ENCODE measurements at places on chromosomes 6 and 20.

DNA sequence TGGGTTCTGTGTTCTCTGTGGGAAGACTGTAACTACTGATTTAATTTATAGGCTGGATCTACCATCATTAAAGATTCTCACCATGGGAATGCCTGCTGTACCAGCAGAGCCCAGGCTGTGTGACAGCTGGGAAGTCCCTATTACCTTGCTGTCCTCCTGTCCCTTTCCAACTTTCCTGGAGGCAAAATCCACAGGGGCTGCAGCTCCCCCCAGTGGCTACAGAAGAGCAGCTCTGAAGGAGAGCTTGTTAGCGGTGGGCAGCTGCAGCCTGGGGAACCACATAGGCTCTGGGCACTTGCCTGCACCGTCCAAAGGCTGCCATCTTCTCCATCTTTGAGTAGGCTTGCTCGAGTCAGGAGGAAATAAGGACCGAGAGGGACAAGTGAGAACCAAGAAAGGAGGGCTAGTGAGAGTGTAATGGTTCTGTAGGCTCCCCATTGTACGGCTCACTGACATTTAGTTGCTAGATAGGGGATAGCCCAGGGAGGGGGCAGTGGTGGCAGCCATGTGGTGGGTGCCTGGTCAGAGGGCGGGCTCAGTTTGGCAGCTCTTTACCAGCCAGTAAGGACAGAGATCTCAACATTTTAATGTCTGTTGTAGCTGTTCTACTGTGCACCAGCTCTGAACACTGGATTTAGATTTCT lies 155.1 kb upstream of the MLIP start:
- peak; percentile 67 for DNase-seq

GRCh38 chr6:4936681-4937041 lies 67.2 kb downstream of the RPP40 start:
- peak; percentile 59 for DNase-seq

- no peak for DNase-seq
Measured at GRCh38 chr6:119187596-119187995, 109.1 kb upstream of the FAM184A start.

DNA sequence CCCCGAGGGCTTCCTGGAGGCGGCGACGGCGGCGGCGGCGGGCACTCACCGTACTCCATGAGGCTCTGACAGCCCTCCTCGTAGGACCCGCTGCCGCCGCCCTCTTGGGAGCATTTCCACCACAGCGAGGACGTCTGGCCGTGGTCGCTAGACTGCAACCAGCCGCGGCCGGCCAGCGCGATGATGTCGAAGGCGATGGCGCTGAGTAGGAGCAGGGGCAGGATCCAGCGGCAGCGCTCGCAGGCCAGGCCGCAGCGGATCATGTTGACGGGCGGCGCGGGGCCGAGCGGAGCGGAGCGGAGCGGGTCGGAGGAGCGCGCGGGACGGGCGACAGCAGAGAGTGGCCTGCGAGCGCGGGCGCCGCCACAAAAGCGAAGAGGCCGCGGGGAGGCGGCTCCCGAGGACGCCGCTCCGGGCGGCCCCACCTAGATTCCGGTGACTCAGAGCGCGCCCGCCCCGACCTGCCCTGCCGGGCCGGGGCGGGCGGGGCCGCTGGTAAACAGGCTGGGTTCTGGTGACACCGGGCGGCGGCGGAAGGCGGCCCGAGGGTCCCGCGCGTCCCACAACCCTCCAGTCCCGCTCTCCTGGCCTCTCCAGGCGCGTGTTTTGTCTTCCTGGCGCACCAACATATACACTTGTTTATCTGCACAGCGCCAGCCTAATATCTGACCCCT lies at the start of gene PERP:
Gene PERP, minus strand, starts transcription at position 342 of the 674 bp plus-strand sequence. Its CDS starts 79 bp downstream, at position 263.
- DNase-seq, result peak; percentile 23

- no peak for DNase-seq
Measured at GRCh38 chr6:190596-191395, 101.5 kb upstream of the DUSP22 start.

DNA sequence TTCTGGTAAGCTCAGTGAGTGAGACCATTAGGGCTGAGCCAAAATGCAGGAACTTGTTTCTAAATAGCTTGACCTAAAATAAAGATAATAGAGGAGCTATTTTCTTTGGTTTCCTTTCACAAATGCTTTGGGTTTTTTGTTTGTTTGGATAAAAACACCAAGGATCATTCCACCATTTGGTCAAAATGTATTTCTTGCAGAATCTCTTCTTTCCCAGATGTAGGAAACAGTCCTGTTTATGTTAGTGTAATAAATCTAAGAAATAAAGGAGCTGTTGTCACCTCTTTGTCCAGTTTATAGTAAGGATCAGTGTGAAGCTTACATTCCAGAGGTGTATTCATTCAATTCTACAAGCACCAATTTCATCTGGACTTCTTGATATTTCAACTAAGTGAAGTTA lies 297.8 kb downstream of the GJA1 start:
- peak; percentile 49 for DNase-seq

GRCh38 chr20:50281831-50282591 lies 91.4 kb downstream of the CEBPB start:
- no peak for DNase-seq

DNA sequence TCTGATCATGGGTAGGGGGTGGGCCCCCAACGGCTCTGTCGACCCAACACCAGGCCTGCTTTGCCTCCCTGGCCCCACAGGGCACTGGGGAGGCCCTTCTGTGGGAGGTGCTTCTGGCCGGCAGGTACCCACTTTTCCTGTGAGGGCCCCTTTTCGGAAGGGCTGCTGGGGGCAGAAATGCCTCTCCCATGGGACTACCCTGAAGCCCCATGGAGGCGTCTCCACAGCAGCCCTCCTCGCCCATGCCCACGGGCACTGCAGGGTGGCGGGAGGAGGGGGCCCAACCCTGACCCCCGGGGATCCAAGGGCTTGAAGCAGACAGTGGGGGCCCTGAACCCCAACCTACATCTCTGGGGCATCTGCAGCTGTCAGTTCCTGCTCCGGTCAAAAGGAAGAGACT lies 2.3 kb downstream of the BIRC7 start:
- DNase-seq, result no peak

GRCh38 chr6:30152016-30152673 lies 8.9 kb downstream of the TRIM10 start:
- no peak for DNase-seq

DNA sequence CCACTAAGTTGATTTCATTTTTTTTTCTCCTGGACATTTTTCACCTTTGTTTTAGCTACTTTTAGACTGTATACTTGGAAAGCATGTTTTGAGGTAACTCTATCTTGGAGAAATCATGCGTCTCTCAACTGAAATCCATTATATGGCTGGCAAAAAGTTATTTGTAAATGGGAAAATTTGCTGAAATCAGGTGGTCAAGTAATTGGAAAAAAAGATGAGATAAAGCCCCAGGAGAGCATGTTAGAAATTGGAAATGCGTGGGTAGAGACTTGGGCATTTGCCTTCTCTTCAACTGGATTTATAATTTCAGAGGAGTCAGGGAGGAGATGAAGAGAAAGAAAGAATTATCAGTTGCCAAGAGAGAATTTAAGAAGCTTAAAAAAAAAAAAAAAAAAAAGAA lies 217.1 kb upstream of the MAP3K7 start:
- no peak for DNase-seq

DNA sequence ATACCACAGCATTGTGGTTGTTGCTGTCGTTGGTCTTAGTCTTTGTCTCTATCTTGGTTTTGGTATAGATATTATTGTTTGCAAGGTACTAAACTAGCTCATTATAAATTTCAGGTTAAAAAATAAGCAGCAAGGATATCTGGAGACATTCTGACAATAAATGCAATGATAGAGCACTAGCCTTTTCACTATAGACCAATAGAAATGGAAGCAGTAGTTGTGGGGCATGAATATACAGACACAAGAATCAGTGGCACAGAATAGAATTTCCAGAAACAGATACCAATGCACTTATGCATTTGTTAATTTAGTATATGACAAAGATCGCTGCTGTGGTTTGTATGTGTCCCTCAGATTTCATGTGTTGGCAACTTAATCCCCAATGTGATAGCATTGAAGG lies 31.1 kb upstream of the CFAP206 start:
- no peak for DNase-seq

All from fibroblast of upper back skin (primary cell).